ENCODE measurements at places on chromosomes 3 and 15.

DNA sequence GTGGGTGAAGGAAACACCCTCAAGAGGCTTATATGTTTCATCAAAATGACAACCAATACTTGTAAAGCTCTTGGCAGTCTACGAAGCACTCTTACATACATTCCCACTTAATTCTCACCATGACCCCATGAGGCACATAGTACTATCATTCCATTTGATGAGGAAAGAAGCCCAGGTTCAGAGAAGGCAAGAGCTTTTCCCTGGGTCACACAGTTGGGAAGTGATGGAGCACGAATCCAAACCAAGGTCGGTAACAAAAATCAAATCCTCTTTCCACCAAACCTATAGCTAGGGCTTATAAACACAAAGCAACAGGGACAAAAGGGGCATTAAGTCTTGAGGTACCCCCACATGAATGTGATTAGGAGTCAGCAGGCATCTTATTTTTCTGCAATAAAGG, 187.1 kb downstream of the UACA start:
- DNase-seq, result no peak

GRCh38 chr15:73518180-73518862, 75.4 kb downstream of the REC114 start:
- DNase-seq, result no peak

GRCh38 chr3:69762768-69763229, 23.5 kb downstream of the MITF start:
- no peak for DNase-seq

GRCh38 chr3:127104586-127104985, 88.3 kb upstream of the PRR23E start:
- no peak for DNase-seq

DNA sequence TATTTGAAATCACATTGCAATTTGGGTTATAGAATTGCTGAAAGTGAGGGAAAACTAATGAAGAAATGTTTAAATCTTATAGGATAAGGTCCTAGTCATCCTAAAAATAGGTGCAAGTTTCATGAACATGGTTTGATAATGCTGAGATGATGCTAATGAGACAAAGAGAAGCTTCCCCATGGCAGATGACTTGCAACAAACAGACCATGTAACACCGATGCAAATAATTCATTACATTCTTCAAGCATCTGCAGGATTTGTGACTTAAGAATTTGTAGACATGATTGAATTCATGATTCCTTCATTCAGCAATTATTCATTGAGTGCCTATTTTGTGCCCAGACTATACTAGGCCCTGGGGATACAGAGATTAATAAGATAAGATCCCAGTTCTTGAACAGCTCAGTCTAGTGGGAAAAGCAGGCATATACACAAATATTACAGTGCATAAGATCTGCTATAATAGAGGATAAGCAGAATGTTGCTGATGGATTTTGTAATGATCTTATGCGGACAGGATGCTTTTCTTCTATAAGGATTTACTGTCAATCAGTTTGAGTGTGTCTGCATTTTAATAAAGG, 367.9 kb upstream of the GBE1 start:
- no peak for DNase-seq

DNA sequence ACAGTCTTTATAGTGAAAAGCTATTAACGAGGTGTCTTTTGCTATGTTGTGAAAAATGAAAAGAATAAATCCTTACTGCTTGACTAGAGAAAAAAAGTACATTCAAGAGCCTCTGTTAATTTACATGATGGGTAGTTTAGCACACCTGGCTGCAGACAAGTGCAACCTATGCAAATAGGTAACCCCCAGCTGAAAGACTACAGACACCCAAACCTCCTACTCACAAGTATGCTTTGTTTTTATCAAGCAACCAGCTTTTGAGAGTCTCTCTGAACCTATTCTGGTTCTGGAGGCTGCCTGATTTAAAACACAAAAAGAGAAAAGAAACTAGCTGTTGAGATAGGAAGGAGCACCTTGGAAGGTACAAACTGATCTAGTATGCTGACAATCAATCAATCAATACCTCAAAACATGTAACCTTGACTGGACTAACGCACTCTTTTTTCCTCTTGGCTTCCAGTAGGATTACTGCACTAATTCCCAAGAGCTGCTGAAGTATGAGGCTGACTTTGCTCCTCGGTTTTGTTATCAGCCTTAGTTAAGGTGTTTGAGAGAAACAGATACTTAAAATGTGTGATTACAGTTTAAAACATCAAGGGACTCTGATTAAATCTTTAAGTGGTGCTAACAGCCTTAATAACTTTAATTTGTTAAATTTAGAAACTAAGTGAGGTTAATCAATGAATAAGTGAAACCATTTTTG, 63.6 kb downstream of the OSBPL10 start:
- no peak for DNase-seq
